ENCODE measurements at places on chromosomes 6 and 20.

DNA sequence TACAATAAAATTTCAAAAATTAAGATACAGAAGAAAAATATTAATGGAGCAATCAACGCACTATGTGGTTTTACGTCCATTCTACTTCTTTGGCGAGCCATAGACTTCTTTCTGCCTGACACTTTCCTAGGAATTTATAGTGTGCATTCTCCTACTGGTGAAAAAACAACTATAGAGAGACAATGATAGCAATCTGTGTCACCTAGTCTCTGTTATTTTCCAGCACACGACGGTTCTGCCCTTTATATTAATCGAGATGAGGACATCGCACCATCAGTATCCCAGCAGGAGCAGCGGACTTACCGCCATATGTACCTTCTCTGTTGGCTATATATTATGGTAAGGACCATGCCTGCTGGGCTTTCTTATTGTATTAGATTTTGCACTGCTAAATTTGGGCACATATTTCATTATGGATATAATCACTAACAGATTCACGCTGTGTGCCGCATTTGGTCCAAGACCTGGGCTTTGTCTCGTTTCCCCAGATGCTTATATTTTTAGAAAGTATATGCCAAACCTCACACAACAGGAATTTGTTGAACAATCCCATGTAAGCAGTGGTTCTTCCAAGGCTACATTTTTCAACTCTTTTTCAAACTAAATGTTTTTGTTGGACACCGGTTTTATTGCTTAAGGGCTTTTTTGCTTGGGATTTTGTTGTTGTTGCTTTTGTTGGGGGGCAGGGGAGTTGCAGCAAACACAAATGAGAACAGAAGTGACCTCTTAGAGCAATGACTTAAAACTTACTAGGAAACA is 166.4 kb downstream of the ADAT2 start:
- no peak for DNase-seq

DNA sequence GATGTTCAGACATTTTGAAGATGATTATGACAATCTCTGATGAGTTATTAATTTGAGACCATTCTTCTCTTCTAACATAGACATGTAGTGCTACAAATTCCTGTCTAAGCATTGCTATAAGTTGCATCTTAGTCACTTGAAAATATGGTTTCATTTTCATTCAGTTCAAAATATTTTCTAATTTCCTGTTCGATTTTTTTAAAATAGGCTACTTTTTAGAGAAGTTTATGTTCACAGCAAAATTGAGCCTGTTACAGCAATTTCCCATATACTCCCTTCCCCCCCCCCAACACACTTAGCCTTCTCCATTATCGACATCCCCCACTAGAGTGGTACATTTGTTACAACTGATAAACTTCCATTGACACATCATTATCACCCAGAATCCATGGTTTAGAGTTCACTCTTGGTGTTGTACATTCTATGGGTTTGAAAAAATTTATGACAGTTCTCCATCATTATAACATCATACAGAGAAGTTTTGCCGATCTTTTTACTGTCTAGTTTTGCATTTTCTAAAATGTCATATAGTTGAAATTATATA is 31.2 kb downstream of the PLAGL1 start:
- DNase-seq = no peak

DNA sequence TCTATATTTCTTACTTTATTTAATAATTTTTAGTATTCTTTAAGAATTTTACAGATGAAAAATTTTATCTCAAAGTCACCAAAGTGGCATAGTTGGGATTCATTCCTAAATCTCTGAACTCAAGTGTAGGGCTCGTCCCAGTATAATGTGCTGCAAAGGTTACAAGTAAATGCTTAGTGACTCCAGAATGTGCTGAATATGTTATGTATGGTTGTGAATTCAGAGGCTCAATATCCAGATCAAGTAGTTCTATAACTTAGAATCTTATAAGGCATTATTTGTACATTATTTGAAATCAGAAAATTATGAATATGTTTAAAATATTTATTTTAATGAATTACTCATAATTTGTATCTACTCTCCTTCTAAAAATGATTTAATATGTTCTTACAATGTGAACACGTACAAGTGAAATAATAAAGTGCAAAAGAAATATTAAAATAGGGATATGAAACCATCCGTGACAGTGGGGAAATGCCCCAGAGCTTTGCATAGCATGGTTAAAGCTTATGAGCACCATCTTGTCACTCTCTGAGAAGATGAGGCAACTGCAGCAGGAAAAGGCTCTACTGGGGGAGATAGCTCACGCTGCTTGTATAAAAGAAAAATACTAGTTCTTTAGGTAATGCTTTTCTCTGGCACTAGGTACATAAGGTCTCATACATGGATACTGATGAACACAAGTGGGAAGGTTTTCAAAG is 259.0 kb downstream of the FOXC1 start:
- DNase-seq = no peak

GRCh38 chr20:51665543-51666118 is 102.6 kb downstream of the ATP9A start:
- no peak for DNase-seq

DNA sequence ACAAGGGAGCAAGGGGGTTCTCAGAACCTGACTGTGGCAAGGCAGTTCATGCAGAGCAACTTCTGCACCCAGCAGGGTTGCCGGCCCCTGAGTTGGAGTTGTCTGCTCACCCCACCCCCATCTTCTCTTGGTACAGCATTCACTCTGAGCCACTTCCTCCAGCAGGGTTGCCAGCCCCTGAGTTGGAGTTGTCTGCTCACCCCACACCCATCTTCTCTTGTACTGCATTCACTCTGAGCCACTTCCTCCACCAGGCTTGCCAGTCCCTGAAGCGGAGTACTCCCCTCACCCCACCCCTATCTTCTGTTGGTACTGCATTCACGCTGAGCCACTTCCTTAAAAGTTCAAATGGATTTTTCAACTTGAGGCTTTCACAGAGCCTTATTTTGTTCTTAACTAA is 79.7 kb upstream of the SYNDIG1 start:
- DNase-seq = no peak

- no peak for DNase-seq
These were observed 140.2 kb upstream of the FAM83B start for GRCh38 chr6:54706391-54706790.

DNA sequence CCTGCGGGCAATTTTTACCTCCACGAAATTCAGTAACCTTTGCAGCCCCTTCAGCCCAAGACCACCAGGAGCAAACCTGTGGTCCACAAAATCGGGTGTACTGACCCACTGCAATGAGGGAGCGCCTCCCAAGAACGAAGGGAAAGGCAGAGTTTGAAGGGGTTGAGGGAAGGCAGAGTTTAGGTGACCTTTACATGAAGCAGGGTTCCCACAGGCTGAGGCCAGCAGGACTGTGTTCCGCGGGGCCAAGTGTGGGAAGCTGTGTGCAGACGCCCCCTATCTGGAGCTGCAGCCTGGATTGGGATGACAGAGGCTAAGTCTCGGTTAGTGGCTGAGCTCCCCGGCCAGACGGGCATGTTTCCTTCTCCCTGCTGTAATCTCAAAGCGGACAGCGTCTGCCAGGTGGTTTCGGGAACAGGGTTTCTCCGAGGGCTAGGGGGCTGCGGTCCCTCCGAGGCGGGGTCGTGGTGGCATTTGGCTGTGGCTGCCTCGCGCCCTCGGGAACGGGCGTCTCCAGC is 826 bp upstream of the PYGB start:
- DNase-seq = peak; percentile 14

GRCh38 chr6:28135393-28135792 is 6.3 kb upstream of the ZKSCAN8 start:
- DNase-seq = no peak

DNA sequence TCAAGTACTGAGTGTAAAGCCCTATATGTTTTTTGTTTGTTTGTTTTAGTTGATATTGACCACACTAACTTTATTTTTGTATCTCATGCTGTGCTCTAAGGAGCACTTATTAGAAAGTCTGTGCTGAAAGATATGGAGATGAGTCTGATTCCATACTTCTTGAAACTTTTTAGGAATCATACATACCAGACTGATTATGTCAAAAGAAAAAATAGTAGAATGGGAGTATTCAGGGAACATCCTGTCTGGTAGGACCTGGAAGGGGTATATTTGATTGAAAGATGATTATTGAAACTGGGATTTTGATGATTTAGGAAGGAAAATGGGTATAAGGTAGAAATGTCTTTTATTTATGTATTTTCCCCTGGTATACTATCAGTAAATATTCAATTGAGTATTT is 111.4 kb downstream of the QKI start:
- no peak for DNase-seq

GRCh38 chr6:35610830-35611229 is 77.9 kb downstream of the FKBP5 start:
- DNase-seq = no peak

DNA sequence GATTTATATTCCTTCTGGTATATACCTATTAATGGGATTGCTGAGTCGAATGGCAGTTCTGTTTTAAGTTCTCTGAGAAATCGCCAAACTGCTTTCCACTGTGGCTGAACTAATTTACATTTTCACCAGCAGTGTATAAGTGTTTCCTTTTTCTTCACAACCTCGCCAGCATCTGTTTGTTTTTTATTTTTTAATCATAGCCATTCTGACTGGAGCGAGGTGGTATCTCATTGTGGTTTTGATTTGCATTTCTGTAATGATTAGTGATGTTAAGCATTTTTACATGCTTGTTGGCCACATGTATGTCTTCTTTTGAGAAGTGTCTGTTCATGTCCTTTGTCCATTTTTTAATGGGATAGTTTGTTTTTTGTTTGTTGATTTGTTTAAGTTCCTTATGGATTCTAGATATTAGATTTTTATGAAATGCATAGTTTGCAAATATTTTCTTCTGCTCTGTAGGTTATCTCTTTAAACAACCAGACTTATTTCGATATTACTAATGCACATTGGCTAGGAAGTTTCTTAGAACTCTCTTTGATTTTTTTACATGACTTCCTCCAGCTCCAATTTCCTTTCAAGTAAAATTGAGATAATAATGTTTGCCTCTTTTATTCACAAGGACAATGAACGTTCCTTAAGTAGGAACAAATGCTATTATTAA is 12.2 kb upstream of the VNN1 start:
- no peak for DNase-seq

DNA sequence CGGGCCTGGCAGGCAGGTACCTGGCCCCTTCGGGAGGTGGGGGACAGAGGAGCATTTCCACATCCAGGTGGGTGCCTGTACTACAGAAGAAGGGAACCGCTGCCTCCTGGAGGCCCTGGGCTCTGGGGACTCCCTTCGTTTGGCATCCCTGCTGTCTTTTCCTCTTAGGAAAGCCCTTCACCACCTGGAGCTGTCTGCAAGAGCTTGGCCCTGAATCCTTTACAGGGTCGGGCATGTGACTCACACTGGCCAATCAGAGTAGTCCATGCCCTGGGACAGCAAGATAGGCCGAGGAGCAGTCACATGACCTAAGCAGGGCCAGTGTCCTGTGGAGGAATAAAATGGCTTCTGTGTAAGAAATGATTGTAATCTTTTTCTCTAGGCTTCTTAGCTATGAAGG is 224.9 kb downstream of the ANKRD60 start:
- no peak for DNase-seq

GRCh38 chr20:53622247-53623133 is 28.9 kb upstream of the ZNF217 start:
- no peak for DNase-seq

GRCh38 chr6:109978174-109979032 is at the start of gene GPR6:
TSS of gene GPR6 (plus strand) at chr6:109978311. CDS start at chr6:109979113, 802 bp downstream.
- peak; percentile 12 for DNase-seq

DNA sequence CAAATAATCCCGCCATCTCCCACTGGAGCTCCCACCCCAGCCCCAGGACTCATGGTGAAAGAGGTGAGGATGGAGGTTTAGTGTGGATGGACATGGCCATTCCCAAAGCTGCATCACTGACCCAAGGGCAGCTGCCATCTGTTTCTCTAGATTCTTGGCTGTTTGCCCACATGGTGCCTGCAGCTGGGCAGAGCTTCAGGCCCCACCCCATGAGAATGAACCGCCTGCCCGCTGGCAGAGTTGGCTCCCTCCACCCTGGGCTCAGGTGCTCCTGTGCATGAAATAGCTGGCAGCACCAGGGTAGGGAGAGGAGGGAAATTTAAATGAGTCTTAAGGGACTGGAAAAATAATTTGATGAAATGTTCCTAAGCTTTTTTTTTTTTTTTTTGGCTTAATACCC is 17.4 kb downstream of the SCML4 start:
- no peak for DNase-seq

- DNase-seq = no peak
These were observed 182.1 kb downstream of the KIF6 start for GRCh38 chr6:39543095-39543494.

GRCh38 chr20:36717657-36718056 is 28.2 kb downstream of the NDRG3 start:
- DNase-seq = no peak

All from activated naive CD4-positive, alpha-beta T cell treated with Interleukin-2 at 50 U/mL for 16 hours (primary cell).